ENCODE measurements at places on chromosomes 5 and 9.

GRCh38 chr5:160366230-160366629 lies 4.2 kb downstream of the C1QTNF2 start:
- no peak for DNase-seq

- no peak for DNase-seq
Measured at GRCh38 chr5:96961053-96961452, 25.2 kb downstream of the LNPEP start.

DNA sequence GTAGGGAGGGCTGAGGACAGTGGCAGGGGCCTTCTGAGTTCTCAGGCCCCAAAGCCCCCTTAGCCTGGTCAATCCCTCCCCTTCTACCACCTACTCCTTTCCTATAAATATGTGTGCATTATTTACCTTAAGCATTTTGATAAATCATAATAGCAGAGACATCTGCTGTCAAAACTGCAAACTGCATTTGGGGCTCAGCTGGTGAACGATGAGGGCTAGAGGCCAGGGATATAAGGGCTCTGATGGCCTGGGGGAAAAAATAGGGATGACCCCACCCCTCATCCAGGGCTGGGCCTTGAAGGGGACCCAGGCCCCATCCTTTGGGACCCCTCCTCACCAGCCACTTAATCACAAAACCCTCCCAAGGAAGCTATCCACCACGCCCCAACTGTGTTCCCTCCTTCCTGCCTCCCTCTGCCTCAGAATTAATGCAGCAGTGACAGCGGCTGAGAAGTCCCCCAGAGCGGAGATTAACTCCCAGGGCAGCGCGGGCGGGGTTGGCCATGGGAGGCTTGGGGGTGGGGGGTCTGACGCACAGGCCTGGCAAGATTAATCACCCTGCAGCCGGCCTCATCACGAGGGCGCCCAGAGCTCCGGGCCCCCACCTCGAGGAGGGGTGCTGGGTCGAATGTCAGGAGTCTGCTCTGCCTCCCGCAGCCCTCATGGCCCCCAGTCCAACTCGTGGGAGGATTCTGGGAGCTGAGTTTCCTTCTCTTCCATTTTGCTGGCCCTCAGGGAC lies 42.1 kb downstream of the CXXC5 start:
- no peak for DNase-seq

- no peak for DNase-seq
Measured at GRCh38 chr5:25568989-25569625, 924.3 kb upstream of the CDH10 start.

- peak; percentile 61 for DNase-seq
Measured at GRCh38 chr5:64166201-64166959, 737 bp downstream of the RNF180 start.

DNA sequence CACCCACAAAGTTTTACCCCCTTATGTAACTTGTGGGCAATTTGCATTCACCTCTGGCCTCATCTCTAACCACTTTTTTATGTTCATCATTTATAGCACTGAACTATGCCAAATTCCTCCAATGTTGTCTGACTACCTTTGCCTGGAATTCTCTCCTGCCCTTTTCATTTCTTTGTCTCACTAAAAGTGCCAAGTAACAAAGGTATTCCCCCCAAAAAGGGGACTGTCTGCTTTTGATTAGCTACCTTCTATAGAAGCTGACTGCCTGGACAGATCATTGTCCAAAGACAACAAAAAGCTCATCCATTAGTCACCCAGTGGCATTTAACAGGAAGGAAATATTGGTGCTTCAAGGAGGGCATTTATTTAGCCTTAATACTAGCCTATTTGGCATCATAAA lies 189.9 kb upstream of the VCAN start:
- DNase-seq = no peak

GRCh38 chr5:21792748-21793147 lies 1060.4 kb downstream of the CDH12 start:
- no peak for DNase-seq
